ENCODE measurements at places on chromosomes 4 and X. TPM values are rescaled to one million over a fixed set of nuclear protein-coding genes. Genes with fewer than 3 reads are reported as not detected.

The FRG2 gene
- not detected for total RNA-seq

- no peaks in the 10 kb centered on the region for H3K27me3 ChIP-seq
- no peak overlapping the region for H3K27ac ChIP-seq
Measured at GRCh38 chr4:48243887-48244286, 25.8 kb downstream of the TEC start.

DNA sequence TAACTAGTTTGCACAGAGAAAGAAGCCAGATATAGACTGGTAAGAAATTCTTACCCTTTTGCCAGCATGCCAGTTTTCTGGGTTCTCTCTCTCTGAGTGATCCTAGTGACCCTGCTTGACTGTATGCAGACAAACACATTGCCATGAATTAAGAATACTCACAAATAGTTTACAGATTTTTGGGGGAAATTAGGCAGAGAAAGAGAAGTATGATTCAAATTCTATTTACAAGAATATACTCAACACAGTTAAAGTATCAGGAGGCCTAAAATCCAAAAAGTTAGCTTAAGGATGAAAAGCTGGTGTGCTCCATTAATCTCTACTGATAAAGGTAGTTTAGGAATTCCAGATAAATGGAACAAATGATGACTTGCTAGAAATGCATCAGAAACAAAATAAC lies 18.4 kb downstream of the MOB1B start:
- no peaks in the 10 kb centered on the region for H3K27me3 ChIP-seq
- H3K4me3 ChIP-seq, result no peak overlapping the region
- H3K36me3 ChIP-seq, result peaks cover 37% of the 10 kb centered on the region
- no peak for DNase-seq

GRCh38 chrX:34918856-34919255 lies 23.7 kb upstream of the FAM47B start:
- no peaks in the 10 kb centered on the region for H3K27me3 ChIP-seq
- no peaks in the 10 kb centered on the region for H3K4me1 ChIP-seq
- H3K27ac ChIP-seq, result no peak overlapping the region

The MAB21L2 gene
- 14.2 TPM for total RNA-seq

- H3K4me1 ChIP-seq, result peaks cover 5% of the 10 kb centered on the region
- no peak for DNase-seq
- no peaks in the 10 kb centered on the region for H3K27me3 ChIP-seq
- no peaks in the 10 kb centered on the region for H3K36me3 ChIP-seq
Measured at GRCh38 chr4:64889906-64890610, 480.8 kb upstream of the TECRL start.

GRCh38 chr4:5870701-5871100 lies 22.2 kb downstream of the CRMP1 start:
- H3K27ac ChIP-seq, result no peak overlapping the region
- H3K4me3 ChIP-seq, result no peak overlapping the region
- peaks cover 28% of the 10 kb centered on the region for H3K27me3 ChIP-seq
- H3K36me3 ChIP-seq, result no peaks in the 10 kb centered on the region
- DNase-seq, result no peak

The ARX gene
- not detected for total RNA-seq

DNA sequence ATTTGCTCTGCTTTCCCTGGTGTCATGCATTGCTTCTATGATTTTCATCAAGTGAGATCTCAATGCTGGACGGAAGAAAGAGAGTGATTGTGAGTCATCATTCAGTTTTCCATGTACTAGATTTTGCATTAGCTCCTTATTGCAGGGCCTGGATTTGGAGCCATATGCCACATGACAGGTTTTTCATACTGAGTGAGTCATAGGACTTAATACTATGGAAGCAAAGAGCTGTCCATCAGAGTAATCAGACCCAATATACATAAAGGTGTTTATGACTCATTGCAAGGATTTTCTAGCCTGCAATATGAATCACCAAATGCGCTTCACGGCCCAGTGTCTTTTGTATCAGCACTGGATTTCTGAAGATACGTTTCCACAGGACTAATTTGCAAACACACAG lies 11.2 kb upstream of the TFDP3 start:
- no peak overlapping the region for H3K27ac ChIP-seq
- no peak for DNase-seq

- no peak overlapping the region for H3K4me3 ChIP-seq
- no peaks in the 10 kb centered on the region for H3K27me3 ChIP-seq
- H3K36me3 ChIP-seq, result peaks cover under 1% of the 10 kb centered on the region
- H3K27ac ChIP-seq, result no peak overlapping the region
- no peaks in the 10 kb centered on the region for H3K4me1 ChIP-seq
Measured at GRCh38 chr4:152316969-152317368, 218.9 kb downstream of the FBXW7 start.

DNA sequence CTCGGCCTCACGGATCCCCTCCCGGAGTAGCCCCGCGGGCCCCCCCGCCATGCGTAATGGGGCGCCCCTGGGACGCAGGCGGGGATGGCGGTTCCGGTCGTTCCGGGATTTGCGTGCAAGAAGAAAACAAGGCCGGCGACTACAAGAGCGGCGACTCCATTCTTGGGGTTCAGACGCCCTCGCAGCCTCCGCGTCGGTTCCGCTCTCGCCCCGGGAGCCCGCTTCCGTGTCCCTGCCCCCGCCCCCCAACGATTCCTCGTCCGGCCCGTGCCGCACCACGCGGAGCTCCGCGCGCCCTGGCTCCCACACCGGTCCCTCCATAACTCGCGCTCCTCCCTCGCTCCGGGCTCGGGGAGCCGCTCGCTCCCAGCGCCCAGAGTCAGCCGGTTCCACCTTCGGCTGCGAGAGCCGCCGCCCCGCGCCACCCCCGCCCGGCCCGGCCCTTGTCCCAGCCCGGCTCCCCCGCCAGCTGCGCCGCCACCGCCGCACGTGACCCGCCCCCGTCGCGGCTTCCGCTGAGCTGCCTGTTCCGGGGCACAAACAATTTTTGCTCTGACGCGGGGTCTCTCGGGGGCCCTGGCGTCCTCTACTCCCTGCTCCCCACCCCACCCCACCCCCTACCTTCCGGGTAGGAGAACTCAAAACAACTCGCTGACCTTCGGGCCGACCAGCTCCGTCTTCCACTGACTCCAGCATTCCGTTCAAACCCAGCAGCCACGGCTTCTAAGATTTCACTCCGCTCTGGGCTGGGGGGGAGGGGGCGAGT lies 78.8 kb upstream of the BCOR start:
- peaks cover 25% of the 10 kb centered on the region for H3K4me1 ChIP-seq
- peak overlapping the region; percentile 70 for H3K4me3 ChIP-seq
- DNase-seq, result no peak
- H3K27me3 ChIP-seq, result no peaks in the 10 kb centered on the region
- no peaks in the 10 kb centered on the region for H3K36me3 ChIP-seq
- H3K27ac ChIP-seq, result peak overlapping the region; percentile 79

DNA sequence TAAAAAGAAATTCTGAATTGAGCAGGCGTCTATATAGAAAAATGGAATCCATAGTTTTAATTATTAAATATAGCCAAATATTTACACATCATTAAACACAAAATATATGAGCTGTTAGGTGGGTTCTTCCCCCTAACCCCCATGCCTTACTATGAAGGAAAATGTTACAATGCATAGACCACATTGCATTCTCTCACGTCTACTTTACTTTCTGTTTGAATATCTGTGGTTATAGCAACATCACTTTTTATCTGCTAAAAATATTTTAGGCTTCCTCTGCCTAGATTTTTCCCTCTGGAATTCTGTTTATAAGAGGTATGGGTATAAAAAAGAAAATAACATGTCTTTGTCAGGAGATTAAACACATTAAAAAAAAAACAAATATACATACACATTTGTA lies 73.1 kb downstream of the MAML3 start:
- no peaks in the 10 kb centered on the region for H3K36me3 ChIP-seq
- peaks cover 55% of the 10 kb centered on the region for H3K4me1 ChIP-seq
- no peak overlapping the region for H3K4me3 ChIP-seq
- H3K27ac ChIP-seq, result peak overlapping the region; percentile 28
- no peaks in the 10 kb centered on the region for H3K27me3 ChIP-seq

The P2RY4 gene
- 1.1 TPM for total RNA-seq

GRCh38 chr4:16665942-16666551 lies 232.4 kb downstream of the LDB2 start:
- H3K36me3 ChIP-seq, result no peaks in the 10 kb centered on the region
- H3K4me1 ChIP-seq, result no peaks in the 10 kb centered on the region
- DNase-seq, result no peak
- no peak overlapping the region for H3K27ac ChIP-seq
- H3K4me3 ChIP-seq, result no peak overlapping the region

GRCh38 chr4:40960941-40961340 lies 211.2 kb downstream of the NSUN7 start:
- peaks cover 4% of the 10 kb centered on the region for H3K36me3 ChIP-seq
- DNase-seq, result no peak
- H3K4me1 ChIP-seq, result peaks cover 20% of the 10 kb centered on the region
- H3K27me3 ChIP-seq, result no peaks in the 10 kb centered on the region

GRCh38 chr4:152308951-152309350 lies 226.9 kb downstream of the FBXW7 start:
- no peak overlapping the region for H3K27ac ChIP-seq
- no peak overlapping the region for H3K4me3 ChIP-seq
- H3K36me3 ChIP-seq, result no peaks in the 10 kb centered on the region
- H3K27me3 ChIP-seq, result no peaks in the 10 kb centered on the region

The CT83 gene
- not detected for total RNA-seq

The MAGEA1 gene
- not detected for total RNA-seq

GRCh38 chr4:156970501-156971164 lies 966 bp downstream of the PDGFC start:
- DNase-seq, result peak; percentile 37
- peak overlapping the region; percentile 91 for H3K27ac ChIP-seq
- no peaks in the 10 kb centered on the region for H3K27me3 ChIP-seq
- no peaks in the 10 kb centered on the region for H3K36me3 ChIP-seq

DNA sequence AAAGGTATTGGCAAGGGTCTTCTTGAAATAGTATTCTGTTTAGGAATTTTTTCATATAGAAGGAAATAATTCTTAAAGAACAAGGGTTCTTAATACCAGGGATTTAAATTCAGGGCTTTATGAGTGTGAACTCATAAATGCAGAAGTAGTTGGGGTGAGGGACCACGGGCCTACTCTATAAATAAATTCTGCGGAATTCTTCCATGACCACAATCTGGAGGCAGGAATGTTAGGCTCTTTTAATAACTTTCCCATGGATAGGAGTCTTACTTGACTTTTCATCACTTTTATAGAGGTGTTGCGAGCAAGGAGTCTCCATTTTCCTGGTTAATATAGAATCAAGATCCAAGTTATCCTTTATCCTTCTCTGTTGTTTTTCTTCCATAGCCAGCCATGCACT lies 76.7 kb upstream of the SLC4A4 start:
- no peaks in the 10 kb centered on the region for H3K36me3 ChIP-seq
- no peak for DNase-seq
- no peak overlapping the region for H3K27ac ChIP-seq
- H3K4me3 ChIP-seq, result no peak overlapping the region

The GASK1B gene
- total RNA-seq, result 29.1 TPM

GRCh38 chrX:116872931-116873330 lies 410.2 kb upstream of the CT83 start:
- H3K27ac ChIP-seq, result no peak overlapping the region
- no peak overlapping the region for H3K4me3 ChIP-seq
- H3K4me1 ChIP-seq, result no peaks in the 10 kb centered on the region

DNA sequence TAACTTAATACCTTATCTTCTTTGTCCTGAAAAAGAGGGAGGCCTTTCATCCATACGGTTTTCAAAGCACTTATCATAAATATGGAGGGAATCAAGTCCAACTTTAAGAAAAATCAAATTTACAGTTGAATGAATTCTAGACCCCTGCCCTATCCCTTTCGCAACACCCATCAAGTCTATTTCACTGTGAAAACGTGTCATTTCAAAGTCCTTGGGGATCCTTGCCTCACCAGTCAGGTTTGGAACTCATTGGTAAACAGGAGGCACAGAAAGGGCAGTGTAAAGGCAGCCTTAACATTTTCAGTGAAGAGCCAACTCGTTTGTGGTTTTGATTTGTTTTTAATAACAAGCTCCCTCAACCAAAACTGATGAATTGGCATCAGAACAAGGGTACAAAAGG lies 66.5 kb downstream of the AMOT start:
- H3K4me1 ChIP-seq, result peaks cover 4% of the 10 kb centered on the region
- no peaks in the 10 kb centered on the region for H3K27me3 ChIP-seq
- peaks cover 58% of the 10 kb centered on the region for H3K36me3 ChIP-seq
- H3K4me3 ChIP-seq, result no peak overlapping the region

The MED14 gene
- 42.0 TPM for total RNA-seq

DNA sequence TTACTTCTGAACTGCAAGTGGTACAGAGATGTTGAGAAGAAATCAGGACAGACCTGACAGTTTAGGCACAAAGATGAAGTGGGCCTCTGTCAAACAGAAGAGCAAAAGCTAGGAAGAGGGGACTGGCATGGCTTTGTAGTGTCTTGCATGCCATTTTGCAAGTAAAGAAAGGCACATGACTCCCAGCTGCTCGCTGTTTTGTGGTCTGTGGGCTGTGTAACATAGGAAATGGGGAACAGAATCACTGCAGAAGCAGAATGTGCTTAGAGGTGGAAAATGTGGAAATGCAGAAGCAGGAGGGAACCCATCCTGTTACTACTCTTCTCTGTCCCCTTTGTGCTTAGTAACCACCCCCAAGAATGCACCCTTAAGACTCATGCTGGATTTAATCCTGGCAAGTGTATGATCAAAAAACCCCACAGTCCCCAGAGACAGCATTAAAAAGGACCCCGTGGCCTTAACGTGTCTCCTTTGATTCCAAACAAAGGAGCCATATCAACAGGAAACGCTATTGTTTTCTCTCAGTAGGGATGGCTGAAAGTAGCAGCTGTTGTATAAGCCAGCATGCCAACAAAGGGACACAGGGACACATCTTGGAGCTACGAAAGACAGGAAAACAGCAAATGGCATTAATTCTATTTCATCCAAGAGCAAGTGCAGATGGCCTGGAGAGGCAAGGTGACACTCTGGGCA lies 177.6 kb upstream of the GLRA2 start:
- DNase-seq, result no peak
- H3K4me3 ChIP-seq, result no peak overlapping the region
- no peaks in the 10 kb centered on the region for H3K27me3 ChIP-seq
- no peaks in the 10 kb centered on the region for H3K36me3 ChIP-seq
- H3K27ac ChIP-seq, result no peak overlapping the region

- no peaks in the 10 kb centered on the region for H3K4me1 ChIP-seq
- no peak for DNase-seq
- H3K27me3 ChIP-seq, result no peaks in the 10 kb centered on the region
- no peak overlapping the region for H3K27ac ChIP-seq
Measured at GRCh38 chrX:136725441-136726104, 55.2 kb downstream of the ARHGEF6 start.

The PRKG2 gene
- 0.90 TPM for total RNA-seq

GRCh38 chr4:7571701-7572100 lies 137.0 kb upstream of the PSAPL1 start:
- H3K4me1 ChIP-seq, result no peaks in the 10 kb centered on the region
- DNase-seq, result no peak
- H3K4me3 ChIP-seq, result no peak overlapping the region
- H3K27me3 ChIP-seq, result peaks cover 40% of the 10 kb centered on the region
- H3K36me3 ChIP-seq, result peaks cover 3% of the 10 kb centered on the region

The PNMA3 gene
- 10.3 TPM for total RNA-seq

GRCh38 chr4:26964994-26965393 lies 104.4 kb downstream of the STIM2 start:
- no peak for DNase-seq
- peaks cover 31% of the 10 kb centered on the region for H3K4me1 ChIP-seq
- H3K36me3 ChIP-seq, result peaks cover 2% of the 10 kb centered on the region
- no peaks in the 10 kb centered on the region for H3K27me3 ChIP-seq
- H3K4me3 ChIP-seq, result no peak overlapping the region
